ENCODE measurements at places on chromosomes 2 and 18.

- DNase-seq, result no peak
Measured at GRCh38 chr2:99987160-99987559, 155.2 kb downstream of the AFF3 start.

DNA sequence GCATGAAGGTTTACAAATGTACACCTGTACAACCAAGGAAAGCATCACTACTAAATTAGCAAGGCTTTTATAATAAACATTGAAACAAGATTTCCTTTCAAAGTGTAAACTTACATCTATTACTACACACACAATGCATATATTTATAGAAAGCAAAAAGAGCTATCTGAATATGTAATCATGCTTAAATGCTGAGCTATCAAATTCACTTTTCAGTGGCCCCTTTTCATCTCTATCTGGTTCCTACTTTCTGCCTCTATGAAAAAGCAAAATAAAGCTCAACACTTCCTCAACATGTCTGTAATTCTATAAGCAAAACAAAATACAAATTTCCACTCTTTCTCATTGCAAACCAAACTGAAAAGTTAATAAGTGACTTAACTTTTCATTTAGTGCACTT, 25.5 kb upstream of the SDC1 start:
- no peak for DNase-seq

DNA sequence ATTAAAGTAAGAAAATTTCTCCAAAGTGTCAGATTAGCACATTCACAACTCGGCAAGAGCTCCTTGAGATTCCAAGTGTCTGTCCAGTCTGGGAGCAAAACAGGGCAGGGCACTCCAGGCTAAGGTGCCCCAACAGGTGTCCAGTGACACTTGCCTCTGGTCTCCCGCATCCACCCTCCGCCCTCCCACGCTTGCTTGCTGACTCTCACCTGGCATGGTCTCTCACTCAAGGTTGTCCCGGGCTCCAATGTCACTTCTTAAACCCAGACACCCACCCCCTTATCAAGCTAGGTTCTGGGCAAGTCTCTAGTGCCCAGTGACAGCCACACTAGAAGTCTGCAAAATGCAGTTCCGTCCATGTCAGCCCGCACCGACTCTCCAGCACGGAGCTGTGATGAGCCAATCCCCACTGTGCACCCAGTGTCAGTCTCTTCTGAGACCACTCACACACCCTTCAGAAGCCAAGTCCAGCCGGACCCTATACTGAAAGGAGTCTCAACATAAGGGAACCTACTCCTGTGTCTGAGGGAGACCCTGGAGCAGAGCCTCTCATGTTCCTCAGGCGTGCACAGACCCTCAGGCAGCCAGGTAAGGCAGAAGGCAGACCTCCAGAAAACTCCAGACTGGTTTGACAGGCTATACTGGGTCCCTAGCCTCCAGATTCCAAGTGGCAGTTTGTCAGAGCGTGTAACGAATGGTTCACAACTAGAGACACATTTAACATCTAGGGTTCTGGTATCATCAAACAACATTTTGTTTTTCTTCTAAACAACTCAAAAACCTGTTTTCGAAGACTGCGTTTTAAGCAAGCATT, 45.6 kb downstream of the HDLBP start:
- DNase-seq, result no peak

GRCh38 chr2:36214691-36215090, 140.9 kb upstream of the CRIM1 start:
- no peak for DNase-seq

GRCh38 chr2:86037141-86037794, 68.4 kb downstream of the POLR1A start:
- peak; percentile 13 for DNase-seq

GRCh38 chr18:40529478-40529877, 1425.6 kb upstream of the PIK3C3 start:
- no peak for DNase-seq

DNA sequence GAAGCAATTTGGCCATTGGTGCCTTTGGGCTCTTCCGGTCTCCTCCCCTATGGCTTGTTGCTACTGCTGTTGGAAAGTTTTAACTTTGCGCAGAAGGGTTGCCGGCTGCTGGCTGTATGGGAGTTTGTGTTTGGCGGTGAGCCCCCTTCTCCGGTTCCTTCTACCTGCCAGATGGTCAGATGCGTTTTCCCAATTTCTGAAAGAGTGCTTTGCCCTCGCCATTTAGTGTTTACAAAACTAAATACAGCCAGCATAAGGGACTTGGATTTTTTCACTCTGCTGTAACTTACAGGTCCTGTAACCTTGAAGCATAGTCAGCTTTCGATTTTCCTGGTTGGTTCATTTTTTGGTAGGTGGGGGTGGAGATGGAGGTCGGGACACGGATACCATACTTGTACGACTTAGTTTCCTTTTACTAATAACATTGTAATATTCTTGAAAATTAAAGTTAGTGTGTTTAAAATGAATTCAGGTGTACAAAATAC, 604 bp downstream of the COQ10B start:
- no peak for DNase-seq

DNA sequence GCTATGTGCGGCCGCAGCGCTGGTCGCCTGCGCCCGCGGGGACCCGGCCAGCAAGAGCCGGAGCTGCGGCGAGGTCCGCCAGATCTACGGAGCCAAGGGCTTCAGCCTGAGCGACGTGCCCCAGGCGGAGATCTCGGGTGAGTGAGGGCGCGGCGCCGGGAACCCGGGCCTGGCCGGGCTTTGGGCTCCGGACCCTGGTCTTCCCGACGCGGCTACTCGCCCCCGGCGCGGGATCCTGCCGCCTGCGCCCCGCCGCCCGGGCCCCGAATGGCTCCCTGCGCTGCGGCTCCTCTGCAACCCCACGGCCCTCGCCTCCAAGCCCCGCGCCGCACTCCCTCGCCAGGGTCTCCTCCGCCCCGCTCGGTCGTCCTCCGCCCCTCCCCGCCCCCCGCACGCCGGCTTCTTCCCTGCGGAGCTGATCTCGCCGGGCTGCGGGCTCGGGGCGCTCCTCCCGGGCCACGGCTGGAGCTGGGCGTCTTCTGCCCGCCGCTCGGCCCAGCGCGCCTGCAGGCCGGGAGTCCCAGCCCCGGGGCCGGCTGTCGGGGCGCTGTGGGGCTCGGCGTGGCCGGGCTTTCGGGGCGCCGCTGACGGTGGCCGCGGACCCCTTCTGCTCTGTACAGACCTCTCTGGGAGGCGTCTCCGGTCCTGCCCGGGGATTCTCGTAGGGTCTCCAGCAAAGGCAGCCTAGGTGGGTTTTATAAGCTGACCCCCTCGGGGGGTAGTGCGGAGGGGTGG, 652 bp downstream of the GPC1 start:
- DNase-seq, result no peak

DNA sequence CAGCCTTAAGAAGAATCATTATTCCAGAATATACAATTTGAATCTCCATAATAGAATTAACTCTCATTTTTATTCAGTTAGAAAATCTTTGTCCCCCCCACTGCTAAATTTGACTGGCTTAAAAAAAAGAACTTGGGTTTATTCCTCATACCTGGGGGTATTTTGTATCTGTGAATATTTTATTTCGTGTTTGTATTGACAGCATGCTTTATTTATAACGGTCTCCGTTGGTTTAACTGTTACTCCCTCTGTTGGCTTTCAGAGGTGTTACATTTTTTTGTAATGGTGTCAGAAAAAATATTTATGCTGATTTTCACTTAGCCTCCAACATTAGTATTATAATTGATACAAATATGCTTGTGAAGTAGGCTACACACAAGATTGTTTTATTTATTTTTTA, 109.1 kb downstream of the HAUS1 start:
- DNase-seq, result no peak
